AG08395 (cell line): ENCODE measurements at places on chromosomes 2 and 18.

- no peak for DNase-seq
Observed at GRCh38 chr2:65053199-65053598, 3.0 kb upstream of the CEP68 start.

- no peak for DNase-seq
Observed at GRCh38 chr2:224222291-224222690, 179.6 kb downstream of the FAM124B start.

DNA sequence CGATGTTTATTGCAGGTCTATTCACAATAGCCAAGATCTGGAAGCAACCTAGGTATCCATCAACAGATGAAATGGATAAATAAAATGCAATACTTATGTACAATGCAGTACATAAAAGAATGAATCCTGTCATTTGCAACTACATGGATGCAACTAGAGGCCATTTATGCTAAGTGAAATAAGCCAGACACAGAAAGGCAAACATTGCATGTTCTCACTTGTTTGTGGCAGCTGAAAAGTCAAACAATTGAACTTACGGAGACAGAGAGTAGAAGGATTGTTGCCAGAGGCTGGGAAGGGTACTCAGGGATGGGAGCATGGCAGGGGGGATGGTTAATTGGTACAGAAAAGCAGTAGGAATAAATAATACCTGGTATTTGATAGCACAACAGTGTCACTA is 563.9 kb downstream of the TMX3 start:
- DNase-seq: no peak

DNA sequence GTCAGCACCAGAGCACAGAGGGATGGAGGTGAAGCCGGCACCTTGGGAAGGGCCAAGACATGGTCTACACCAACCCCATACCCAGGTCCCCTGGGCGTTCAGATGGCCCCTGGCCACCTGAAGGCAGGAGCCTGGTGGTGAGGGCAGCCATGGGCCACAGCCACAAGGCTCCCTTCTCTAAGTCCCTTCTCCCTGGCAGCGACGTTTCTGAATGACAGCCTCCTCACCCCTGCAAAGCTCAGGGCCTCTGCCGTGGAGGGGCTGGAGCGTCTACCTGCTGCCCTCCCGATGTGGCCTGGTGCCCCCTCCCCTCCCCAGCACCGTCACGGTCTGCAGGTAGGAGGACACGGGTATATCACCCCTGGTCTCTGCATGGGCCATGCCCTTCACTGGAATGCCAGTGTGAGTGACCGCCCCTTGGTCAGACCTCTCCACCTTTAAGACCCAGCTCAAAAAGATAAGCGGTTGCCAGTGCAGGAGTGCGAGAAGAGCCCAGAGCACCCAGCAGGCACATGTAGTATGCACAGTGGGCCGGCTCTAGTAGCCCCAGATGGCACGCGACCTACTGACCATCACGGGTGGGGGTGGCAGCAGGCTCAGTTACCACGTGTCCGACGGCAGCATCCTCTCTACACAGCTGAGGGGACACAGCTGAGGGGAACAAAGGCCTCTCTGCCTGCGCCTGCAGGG is 46.6 kb downstream of the HS6ST1 start:
- no peak for DNase-seq

- DNase-seq: no peak
Observed at GRCh38 chr18:58128381-58129374, 84.7 kb downstream of the NEDD4L start.

DNA sequence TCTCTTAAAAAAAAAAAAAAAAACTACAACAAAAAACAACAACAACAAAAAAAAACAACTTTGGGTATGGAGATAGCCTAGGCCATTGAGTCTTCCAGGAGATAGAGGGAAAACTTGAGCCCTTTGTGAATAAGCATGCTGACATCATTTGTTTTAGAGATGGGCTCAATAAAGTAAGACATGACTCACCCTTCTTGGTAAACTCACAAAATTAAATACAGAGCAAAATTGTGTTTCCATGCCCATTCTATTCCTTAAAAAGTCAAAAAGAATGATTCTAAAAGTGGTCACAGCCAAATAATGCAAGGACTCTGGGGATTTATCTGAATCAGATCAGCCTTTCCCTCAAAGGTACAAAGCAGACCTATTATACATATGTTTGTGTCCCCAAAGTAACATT is 117.4 kb downstream of the ETAA1 start:
- DNase-seq: peak; percentile 59

DNA sequence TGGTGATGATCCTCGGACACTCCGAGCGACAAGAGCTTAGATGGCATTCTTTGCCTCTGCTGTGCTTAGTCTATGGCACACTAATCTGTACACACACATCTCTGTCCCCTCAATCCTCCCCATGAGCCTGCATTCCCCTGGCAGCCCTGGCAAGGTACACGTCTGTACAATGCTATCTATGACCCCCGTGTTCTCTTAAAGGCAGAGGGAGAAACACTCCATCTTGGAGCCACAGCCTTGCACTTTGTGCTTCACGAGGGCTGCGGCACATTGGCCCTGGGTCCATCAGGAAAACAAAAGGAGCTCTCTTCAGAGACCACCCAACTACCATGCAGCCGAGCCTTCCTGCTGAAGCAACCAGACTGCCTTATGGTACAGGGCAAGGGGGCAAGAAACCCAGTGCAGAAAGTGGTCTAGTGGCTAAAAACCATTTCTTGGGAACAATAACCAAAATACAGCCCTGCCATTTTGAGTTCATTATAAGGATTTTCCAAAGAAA is 42.5 kb downstream of the STEAP3 start:
- no peak for DNase-seq

DNA sequence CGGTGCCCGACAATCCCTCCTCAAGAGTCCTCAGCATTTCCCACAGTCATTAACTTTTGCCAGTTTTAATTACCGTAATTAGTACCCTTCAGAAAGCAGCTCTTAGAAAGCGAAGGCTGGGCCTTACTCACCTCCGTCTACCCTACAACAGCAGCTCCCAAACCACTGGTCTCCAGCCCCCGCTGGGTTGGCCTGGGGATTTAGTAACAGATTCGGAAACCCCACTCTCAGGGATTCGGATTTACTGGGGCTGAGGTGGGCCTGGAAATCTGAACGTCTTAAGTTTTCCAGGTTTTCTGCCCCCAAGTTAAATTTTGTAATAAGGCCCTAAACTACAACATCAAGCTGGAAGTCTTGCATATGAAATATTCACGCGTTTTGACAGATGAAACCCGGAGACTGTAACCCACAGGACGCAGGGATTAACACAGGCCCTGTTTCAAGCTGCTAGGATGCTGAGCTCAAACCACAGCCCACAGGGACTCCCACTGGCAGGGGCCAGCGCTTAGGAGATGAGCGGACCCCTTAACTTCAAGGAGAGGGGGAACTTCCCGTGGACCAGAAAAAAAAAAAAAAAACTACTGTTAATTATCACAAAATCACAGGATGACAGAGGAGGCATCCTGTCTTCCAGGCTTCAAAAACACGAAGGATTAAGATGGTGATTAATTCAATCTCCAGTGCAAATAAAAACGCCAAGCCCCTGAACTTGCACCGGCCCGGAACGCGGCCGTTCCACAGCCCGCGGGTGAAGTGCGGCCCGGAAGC is 985 bp downstream of the ILKAP start:
- DNase-seq: peak; percentile 36

GRCh38 chr2:228602288-228602687 is 420.8 kb upstream of the SPHKAP start:
- DNase-seq: peak; percentile 2

GRCh38 chr2:73333564-73333963 is 40.2 kb upstream of the EGR4 start:
- DNase-seq: no peak

DNA sequence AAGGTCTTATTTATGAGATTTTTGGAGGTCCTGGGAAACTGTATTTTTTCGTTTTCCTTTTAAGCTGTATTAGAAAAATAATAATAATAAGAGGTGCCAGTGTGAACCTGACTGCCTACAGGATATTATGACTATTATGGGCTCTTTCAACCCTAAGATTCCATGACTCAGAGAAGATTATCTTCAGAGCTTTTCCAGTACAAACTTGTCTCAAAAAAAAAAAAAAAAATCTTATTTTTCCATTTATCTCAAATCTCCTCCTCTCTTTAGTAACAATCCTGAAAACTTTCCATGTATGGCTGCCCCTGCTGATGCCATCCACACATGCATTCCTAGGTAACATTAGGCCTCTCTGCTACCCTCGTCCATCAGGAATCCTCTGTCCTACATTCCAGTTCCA is 36.7 kb upstream of the RPE start:
- DNase-seq: no peak

GRCh38 chr2:107717661-107718060 is 109.0 kb upstream of the RGPD4 start:
- DNase-seq: no peak

GRCh38 chr2:143192716-143193115 is 63.5 kb downstream of the ARHGAP15 start:
- DNase-seq: no peak

DNA sequence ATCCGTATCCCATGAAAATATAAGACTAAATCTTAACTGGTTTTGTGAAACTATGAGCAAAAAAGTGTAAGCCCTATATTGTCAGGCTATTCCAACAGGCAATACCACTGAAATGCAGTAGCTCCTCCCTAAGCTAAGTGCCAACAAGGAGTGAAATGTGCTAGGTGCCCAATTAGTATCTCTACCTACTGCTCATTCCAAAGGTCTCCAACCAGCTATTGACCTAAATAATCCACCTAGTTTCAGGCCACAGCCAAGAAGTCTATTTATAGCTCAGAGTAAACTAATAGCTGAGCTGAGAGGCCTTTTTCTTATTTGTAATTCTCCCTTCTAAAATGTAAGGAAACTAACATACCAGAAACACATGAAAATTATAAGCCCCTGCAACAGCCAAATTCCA is 482.2 kb downstream of the DCC start:
- DNase-seq: no peak

GRCh38 chr2:120463527-120463926 is 117.6 kb downstream of the INHBB start:
- DNase-seq: no peak

GRCh38 chr2:77397763-77398162 is 124.4 kb downstream of the LRRTM4 start:
- no peak for DNase-seq

DNA sequence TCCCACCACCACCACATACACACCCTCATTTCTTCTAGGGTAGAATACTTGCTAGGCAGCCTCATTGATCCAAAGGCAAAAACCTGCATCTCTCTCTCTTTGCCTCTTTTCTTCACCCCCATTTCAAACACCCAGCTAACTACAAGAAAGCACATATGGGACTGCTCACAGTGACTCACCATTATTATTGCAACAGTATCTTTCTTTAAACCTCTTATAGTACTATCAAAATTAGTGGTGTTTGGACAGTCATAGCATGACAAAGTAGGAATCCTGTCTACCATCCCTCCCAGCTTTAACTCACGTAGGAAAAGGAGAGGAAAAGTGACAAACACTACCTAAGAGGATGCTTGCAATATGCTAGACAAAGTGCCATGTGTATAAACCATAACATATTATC is 422.5 kb upstream of the CRIM1 start:
- no peak for DNase-seq

DNA sequence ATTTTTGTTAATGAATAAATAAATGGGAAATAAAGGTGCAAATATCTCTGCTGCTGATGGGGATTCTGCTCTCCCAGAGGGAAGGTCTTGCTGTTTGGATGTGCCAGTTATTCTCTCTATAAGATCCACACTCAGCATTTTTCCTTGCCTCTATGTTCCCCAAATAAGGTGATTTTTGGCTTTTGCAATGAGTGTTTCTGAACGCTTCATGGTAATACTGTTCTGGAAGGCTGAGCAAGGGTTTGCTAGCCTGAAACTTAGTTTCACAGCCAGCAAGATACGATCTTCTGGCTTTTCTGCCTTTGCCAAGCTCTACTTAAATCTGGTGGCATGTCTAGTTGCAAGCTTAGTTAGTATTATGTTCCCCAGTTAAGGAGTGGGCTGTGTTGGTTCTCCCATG is 114.6 kb downstream of the LPIN1 start:
- no peak for DNase-seq

GRCh38 chr2:228771774-228772173 is 499.3 kb downstream of the PID1 start:
- no peak for DNase-seq

DNA sequence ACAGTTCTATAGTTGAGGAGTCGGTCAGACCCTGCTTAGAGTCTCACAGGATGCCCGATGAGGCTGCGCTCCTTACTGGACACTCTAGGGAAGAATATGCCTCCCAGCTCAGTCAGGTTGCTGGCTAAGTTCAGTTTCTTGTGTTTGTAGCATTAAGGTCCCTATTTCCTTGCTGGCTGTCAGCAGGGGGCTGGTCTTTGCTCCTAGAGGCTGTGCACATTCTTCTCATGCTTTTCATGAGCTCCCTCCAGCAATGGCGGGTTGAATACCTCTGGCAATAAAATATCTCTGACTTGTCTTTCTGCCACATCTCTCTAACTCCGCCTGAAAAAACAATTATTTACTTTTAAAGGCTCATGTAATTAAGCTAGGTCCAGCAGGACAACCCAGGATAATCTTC is 79.4 kb upstream of the DNAJC10 start:
- no peak for DNase-seq

DNA sequence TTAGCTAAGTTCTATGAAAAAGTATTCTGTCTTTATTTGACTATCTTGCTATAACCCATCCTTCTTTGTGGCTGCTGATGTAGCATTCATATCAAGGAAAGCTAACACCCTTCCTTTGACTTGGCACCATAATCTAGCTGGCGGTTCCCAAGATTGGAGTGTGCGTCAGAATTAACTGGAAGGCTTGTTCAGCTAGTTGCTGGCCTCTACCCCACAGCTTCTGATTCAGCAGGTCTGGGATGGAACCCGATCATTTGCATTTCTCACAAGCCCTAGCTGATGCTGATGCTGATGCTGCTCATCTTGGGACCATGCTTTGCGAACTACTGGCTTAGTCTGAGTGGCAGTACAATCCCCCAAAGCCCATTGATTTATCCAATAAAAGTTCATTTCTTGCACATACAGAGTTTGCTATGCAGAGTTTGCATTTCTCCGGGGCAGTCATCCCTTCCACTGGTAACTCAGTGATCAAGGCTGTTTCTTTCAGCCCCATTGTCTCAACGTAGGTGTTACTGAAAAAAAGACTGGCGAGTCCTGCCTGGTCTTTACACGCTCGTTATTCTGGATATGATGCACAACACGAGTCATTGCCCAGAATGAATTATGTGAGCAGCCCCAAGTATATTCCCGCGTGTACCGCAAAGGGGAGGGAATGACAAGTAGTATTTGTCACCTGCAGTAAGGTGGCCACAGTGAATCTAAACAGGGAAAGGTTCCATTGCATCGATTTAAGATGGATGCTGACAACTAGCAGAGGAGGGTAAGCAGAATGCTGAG is 96.5 kb downstream of the ZNF532 start:
- no peak for DNase-seq

GRCh38 chr2:156565066-156565710 is 129.0 kb downstream of the GPD2 start:
- peak; percentile 86 for DNase-seq

- DNase-seq: peak; percentile 78
Observed at GRCh38 chr2:189179570-189179950, at the start of gene COL5A2. Gene COL5A2 (minus strand): TSS chr2:189179761. CDS start chr2:189179604, 157 bp downstream.
